Islet precursor cell (in vitro differentiated cells): ENCODE measurements at places on chromosomes 7 and 10.
A peak's percentile ranks its signal among the peaks of the same experiment; 100 is the strongest.

- no peak for DNase-seq
Observed at GRCh38 chr7:95018021-95018420, 110.6 kb downstream of the PPP1R9A start.

- no peak for DNase-seq
Observed at GRCh38 chr10:132321726-132322125, 10.3 kb upstream of the LRRC27 start.

GRCh38 chr10:129958629-129959543 is 5.2 kb downstream of the EBF3 start:
- peak; percentile 65 for DNase-seq

- no peak for DNase-seq
Observed at GRCh38 chr10:133381036-133381435, 2.0 kb downstream of the PAOX start.

DNA sequence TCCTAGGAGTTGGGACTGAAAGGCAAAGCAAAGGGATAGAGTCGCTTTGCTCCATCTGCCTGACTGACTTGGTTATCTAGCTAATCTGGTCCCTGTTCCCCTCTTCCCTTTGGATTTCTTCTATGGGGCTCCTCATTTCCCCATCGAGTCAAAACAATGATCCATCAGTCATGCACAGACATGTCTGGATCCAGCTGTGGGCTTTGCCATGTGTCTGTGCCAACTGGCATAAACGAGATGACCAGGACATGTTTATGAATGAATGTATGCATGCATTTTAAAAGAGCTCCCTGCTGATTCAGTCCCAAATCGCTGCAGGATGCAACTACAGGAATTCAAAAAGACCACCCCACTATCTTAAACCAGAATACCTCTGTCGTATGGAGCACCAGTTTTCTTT is 122.0 kb downstream of the ARL4A start:
- no peak for DNase-seq

GRCh38 chr7:18610331-18610948 is 114.9 kb downstream of the HDAC9 start:
- DNase-seq, result peak; percentile 55

DNA sequence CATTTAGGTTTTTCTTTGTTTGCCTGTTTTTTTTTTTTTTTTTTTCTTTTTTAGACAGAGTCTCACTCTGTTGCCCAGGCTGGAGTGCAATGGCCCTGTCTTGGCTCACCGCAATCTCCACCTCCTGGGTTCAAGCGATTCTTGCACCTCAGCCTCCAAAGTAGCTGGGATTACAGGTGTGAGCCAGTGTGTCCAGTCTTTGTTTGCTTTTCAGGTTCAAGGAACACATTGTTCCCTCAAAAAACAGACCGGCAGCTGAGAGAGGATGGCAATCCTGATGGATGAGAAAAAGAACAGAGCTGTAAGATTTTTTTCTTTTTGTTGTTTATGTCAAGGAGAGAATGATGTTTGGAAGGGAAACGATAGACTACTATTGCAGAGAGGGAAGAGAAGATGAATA is 23.3 kb upstream of the RHOBTB1 start:
- no peak for DNase-seq

DNA sequence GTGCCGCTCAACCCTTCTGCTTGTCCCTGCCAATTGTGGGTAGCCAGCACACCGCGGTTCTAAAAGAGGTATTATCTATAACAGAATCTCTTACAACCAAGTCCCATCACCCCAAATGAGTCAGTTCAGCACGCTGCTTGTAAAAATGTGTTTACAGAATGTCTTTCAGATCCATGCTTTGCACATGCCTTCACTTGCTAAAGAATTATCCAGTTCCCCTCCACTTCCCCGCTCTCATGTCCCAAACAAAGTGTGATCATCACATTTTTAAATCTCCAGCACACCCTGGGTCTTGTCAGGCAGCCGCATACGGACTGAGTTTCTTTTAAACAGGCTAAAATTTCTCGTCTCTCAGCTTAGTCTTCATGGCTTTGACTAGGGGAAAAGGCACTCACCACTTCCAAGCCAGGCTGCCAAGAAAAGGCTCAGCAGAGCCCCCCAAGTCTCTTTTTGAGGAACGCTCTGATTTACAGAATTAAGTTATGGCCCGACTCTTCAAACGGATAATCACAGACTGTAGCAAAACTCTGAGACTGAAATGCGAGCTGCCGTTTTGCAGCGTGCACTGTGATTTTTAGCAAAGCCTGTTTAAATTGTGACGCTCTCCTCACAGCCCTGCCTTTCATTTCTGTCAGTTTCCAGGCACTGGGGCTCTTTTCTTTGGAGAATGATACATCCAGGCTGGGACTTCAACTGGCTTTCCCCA is 29.8 kb upstream of the FGFR2 start:
- DNase-seq, result peak; percentile 49

- peak; percentile 96 for DNase-seq
Observed at GRCh38 chr10:103739039-103739764, 116.2 kb downstream of the SH3PXD2A start.

GRCh38 chr7:112550468-112551060 is 69.8 kb downstream of the LSMEM1 start:
- no peak for DNase-seq

DNA sequence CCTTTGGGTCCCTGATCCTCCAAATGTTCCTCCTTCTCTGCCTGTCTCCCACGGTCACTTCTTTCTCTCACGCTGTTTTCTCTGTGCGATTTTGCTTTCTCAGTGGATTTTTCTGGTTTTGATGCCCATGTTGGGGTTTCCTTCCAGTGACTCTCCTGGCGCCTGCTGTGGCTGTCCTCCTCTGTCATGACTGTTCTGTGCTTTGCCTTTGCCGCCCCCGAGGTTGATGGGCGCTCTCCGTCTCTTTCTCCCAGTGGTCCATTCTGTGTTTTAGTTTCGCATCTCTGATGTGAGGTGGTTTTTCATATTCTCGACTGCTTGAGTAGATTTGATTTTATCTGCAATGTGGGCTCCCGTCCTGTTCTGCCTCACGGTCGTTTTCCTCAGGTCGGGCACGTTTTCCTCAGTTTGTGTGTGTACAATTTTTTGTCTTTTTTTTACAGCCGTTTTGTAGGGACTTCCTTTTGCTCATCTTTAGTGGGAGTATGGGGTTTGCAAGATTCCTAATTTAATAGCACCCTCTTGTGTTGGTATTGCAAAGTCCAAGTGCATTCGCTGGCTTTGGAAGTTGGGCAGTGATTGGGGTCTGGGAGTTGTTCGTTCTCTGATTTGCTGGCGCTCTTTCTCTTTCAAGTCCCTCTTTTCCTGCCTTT is 100.0 kb downstream of the INPP5A start:
- peak; percentile 71 for DNase-seq

DNA sequence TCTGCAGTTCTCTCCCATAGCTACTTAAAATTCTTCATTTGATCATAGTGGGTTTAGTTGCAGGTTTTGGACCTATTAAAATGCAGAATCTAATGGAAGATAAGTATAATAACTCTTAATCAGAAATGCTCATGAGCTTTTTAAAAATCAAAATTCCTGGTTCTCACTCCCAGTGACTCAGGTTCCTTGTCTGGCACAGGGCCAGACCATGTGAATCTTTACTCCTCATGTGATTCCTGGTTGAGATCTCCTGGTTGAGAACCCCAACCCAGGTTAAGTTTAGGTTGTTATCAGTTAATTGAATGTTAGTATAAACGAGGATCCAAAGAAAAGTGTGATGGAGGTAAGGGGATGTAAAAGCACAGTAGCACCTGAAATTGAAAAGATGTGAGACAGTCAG is 17.5 kb upstream of the TRUB1 start:
- no peak for DNase-seq
